Suppressor macrophage (primary cell): ENCODE measurements at places on chromosomes 2 and 18.
A peak's percentile ranks its signal among the peaks of the same experiment; 100 is the strongest.

- no peak for DNase-seq
Measured at GRCh38 chr2:122681626-122682025, 926.2 kb downstream of the TSN start.

- DNase-seq = no peak
Measured at GRCh38 chr2:79630060-79630459, 117.2 kb downstream of the CTNNA2 start.

GRCh38 chr2:18208956-18209355, 330.5 kb downstream of the KCNS3 start:
- no peak for DNase-seq

- peak; percentile 70 for DNase-seq
Measured at GRCh38 chr2:42568401-42569115, at the start of gene MTA3. Gene MTA3 (plus strand): TSS chr2:42568632. CDS start chr2:42568746, 114 bp downstream.

GRCh38 chr2:188629753-188630527, 338.3 kb downstream of the GULP1 start:
- no peak for DNase-seq

GRCh38 chr2:100052650-100053049, 89.7 kb downstream of the AFF3 start:
- DNase-seq = no peak

GRCh38 chr2:212536817-212537725, 1.5 kb downstream of the ERBB4 start:
- DNase-seq = no peak

DNA sequence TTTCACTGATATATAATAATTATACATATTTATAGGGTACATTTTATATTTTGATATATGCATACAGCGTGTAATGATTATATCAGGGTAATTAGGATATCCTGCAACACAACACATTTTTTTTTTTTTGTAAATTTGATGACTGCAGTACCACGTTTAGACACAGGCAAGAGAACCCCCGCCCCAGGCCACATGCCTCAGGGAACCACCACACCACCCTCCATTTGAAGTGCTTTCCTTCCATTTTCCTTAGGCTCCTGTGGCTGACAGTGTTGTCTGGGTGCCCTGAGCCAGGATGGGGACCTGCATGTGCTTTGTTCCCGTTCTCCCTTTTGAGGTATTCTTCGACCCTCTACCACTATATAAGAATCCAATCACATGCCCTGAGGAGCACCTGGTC, 161.6 kb upstream of the CTAGE1 start:
- no peak for DNase-seq
